Aorta (tissue), 5 donors: ENCODE measurements at places on chromosomes 5 and 9. TPM values are rescaled to one million over a fixed set of nuclear protein-coding genes. Genes with fewer than 3 reads are reported as not detected.

- H3K4me1 ChIP-seq: no peaks in the 10 kb centered on the region
- H3K27me3 ChIP-seq: no peaks in the 10 kb centered on the region
- H3K27ac ChIP-seq: no peak overlapping the region
- H3K4me3 ChIP-seq: no peak overlapping the region
- no peaks in the 10 kb centered on the region for H3K36me3 ChIP-seq
Observed at GRCh38 chr5:1503241-1504068, 20.3 kb downstream of the LPCAT1 start.

DNA sequence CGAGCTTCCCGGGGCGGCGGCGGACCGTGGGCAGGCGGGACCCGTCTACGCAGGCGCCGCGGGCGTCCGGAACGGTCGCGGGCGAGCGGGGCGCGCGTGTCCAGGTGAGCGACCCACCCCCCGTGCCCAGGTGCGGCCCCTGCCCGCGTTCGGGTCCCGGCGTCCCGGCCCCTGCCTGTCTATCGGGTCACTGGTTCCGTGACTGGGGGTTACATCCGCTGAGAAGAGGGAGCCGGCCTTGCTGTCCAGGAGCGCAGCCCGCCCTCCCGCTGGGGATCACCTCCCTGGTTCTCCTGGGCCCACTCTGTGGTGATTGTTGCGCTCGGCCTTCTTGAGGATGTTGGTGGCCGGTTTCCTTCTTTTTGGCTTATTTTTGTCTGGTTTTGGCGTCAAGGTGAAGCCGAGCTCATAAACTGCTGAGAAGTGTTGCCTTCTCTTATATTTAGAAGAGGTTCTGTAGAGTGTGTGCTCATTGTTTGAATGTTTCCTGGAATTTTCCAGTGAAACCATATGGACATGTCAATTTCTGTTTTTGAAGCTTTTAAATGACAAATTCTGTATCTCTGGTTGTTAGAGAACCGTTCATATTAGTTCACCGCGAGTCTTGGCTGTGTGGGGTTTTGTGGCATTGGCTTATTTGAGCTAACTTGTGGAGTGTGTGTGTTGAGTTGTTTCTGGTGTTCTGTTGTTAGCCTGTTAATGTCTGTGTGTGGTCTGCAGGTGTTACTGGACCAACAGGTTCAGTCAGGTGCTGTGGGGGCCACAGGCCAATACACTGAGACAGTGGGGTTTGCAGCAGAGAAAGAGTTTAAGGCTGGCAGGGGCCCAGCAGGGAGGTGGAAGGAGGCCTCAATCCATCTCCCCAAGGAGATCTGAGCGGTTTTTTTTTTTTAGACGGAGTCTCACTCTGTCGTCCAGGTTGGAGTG is 621 bp downstream of the CEP72 start:
- no peak overlapping the region for H3K27ac ChIP-seq
- peak overlapping the region; percentile 71 for H3K4me3 ChIP-seq
- H3K4me1 ChIP-seq: no peaks in the 10 kb centered on the region
- H3K36me3 ChIP-seq: no peaks in the 10 kb centered on the region
- no peak for DNase-seq

Gene BTNL3
- 6.5 TPM for polyA plus RNA-seq

Gene ORM2
- not detected for polyA plus RNA-seq

GRCh38 chr5:107669096-107670031 is 1.4 kb downstream of the EFNA5 start:
- H3K27ac ChIP-seq: no peak overlapping the region
- H3K27me3 ChIP-seq: no peaks in the 10 kb centered on the region
- DNase-seq: peak; percentile 84
- no peaks in the 10 kb centered on the region for H3K4me1 ChIP-seq
- peak overlapping the region; percentile 52 for H3K4me3 ChIP-seq

- H3K27ac ChIP-seq: peak overlapping the region; percentile 80
- peaks cover 3% of the 10 kb centered on the region for H3K4me1 ChIP-seq
- DNase-seq: no peak
- H3K4me3 ChIP-seq: no peak overlapping the region
Observed at GRCh38 chr5:65034813-65035209, 266.1 kb downstream of the CWC27 start.

- no peaks in the 10 kb centered on the region for H3K36me3 ChIP-seq
- H3K27me3 ChIP-seq: no peaks in the 10 kb centered on the region
- no peak overlapping the region for H3K27ac ChIP-seq
- no peaks in the 10 kb centered on the region for H3K4me1 ChIP-seq
- no peak overlapping the region for H3K4me3 ChIP-seq
Observed at GRCh38 chr5:2219149-2219776, 336.5 kb upstream of the IRX4 start.

DNA sequence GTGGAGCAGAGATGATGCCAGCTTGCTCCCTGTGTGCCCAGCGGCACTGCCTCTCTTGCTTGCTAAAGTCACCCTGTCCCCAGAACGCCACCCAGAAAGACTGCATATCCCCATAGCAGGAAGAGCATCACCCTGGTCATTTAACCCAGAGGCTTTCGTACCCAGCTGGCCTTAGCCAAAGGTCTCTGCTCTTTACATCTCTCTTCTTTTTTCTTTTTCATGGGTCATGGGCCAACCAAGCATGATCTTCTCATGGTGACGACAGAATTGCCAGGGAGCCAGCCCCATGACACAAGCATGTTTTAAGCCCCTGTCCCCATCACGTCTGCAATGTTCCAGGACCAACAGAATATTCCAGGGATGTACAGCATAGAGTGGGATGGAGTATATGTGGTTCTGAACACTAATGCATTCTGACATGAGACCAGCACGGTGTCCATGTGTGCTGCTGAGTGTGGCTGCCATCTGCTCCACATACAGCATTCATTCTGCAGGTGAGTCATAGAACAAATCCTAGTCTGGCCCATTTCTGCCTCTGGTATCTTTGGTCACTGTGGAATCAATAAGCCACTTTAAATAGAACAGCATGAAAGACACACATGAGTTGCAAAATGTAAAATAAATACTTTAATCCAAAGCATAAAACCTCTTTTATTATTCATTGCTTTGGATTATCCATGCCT is 203.0 kb downstream of the MED10 start:
- no peak overlapping the region for H3K4me3 ChIP-seq
- no peaks in the 10 kb centered on the region for H3K36me3 ChIP-seq
- H3K27me3 ChIP-seq: no peaks in the 10 kb centered on the region
- DNase-seq: no peak

Gene DAB2IP
- 12.0 TPM for polyA plus RNA-seq
